ENCODE measurements at places on chromosomes 7 and 10.

GRCh38 chr7:139681812-139682135 lies 96.0 kb downstream of the HIPK2 start:
- no peak for DNase-seq

- DNase-seq: no peak
Measured at GRCh38 chr10:12638781-12639180, 289.4 kb downstream of the CAMK1D start.

DNA sequence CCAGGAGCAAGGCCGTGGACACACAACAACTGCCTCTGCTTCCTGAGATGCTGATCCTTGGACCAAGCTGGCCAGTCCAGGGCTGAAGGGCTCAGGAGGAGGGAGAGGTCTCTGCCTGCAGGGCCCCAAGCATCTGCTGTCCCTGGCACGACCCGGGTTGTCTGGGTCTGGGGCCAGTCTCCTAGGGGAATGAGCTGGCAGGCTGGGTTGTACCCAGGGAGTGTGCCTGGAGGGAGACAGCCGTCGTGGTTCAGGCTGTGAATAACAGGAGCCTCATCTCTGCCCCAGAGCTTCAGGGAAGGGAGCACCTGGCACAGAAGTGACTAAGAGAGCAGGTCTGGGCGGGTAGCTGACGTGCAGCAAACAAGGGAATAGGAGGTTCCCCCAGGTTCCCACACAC lies 17.9 kb upstream of the SERPINE1 start:
- no peak for DNase-seq

GRCh38 chr7:132666071-132666773 lies 90.0 kb upstream of the PLXNA4 start:
- DNase-seq: no peak

DNA sequence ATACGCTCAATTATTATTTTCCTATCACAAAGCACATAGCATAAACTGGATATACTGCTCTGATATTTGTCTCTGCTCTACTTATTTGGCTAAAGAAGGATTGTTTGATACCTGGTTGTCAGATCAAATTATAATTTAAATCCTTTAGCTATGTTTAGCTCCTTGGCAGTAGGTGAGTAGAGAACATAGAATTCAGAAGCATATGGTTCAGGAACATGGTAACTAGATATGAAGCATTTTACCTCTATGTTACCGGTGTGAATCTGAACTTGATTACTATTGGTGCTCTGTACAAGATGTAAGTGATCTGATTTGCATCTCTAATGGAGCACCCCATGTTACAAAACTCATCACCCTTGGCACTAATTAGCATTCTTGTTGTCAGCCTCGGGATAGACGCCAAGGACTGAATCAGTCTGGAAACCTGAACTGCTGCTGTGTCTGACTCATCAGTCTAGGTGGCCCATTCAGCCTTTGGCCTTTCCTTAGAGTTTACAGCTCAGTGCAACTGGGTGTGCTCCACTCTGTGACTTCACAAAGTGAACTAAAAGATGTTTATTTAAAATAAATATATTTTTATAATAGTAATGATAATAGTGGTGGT lies 12.3 kb upstream of the MYPN start:
- peak; percentile 34 for DNase-seq

DNA sequence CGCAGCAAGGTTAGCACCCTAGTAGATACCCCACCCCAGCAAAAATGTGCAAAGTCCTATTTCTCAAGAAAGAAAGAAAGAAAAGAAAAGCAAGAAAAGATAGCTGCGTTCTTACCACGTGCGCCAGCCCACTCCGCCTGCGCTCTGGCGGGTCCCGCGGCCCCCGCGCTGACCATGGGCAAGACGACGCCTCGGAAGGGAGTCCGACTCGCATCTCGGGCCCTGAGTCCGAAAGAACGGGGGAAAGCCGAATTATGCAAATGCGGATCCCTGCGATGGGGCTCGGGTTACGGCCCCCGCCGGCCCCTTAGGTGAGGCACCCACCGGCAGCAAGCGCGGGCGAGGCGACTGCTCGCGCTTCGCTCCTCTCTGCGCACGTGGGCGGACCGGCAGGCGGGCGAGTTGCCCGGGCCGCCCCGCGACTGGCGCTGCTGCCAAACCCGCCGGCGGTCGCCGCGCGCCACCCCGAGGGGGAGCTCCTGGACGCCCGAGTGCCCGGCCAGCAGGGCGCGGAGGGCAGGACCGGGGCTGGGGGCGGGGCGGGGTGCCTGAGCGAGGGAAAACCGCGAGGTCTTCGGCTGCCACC lies 2.4 kb upstream of the EGR2 start:
- peak; percentile 62 for DNase-seq

- DNase-seq: no peak
Measured at GRCh38 chr10:50324046-50324445, 72.7 kb upstream of the ASAH2 start.

DNA sequence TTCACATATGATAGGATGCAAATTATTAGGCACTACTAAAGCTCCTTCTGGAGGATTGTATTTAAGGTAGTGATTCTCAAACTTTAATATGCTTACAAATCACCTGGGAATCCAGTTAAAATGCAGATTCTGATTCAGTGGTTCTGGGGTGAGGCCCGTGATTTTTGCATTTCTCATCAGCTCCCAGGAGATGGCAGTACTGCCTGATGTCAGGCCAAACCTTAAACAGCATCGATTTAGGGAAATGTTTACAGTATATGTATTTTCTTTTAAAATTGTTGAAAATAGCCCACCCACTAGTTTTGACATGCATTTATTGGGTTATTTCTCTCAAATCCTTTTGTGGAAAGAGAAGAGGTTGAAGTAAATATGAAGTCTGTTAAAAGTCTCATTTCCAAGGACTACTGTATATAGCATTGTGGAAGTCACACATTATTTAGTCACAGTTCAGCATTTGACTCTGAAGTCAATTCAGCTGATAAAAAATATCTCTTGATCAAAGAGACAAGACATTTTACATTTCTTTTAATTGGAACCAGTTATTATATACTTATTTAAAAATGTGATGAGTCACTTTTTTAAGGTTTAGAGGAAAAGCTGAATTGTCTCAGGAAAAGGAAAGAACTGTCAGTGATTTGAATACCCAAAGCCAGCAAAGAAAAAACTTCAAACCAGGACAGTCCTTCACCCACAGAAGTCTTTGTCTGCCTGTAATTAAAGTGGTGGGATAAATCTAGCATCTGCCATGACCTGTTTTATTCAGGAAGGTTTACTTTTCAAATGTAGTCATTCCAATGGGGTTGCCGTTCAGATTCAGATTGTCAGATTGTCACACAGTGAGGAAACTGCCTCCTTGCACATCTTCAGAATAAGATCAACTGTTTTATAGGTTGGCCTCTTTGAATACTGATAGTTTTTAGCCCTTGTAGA lies 21.1 kb upstream of the HBP1 start:
- DNase-seq: peak; percentile 42

GRCh38 chr10:21260066-21260465 lies 265.4 kb downstream of the SKIDA1 start:
- DNase-seq: no peak

DNA sequence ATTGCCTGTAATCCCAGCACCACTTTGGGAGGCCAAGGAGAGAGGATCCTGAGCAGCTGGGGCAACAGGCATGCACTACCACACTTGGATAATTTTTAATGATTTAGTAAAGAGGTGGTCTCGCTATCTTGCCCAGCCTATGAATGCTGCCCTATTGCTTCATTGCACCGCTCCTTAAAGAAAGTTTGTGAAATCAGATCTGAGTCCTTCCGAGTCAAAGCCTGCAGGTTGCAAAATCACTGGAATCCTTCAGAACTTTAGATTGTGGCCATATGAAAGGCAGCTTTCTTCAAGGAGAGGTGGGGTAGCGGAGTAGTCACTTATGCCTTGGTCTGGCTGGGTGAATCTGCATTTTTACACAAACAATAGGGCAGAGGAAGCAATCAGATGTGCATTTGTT lies 166.3 kb downstream of the ARHGAP12 start:
- DNase-seq: no peak

- DNase-seq: no peak
Measured at GRCh38 chr10:43667317-43667731, 18.6 kb upstream of the ZNF32 start.

DNA sequence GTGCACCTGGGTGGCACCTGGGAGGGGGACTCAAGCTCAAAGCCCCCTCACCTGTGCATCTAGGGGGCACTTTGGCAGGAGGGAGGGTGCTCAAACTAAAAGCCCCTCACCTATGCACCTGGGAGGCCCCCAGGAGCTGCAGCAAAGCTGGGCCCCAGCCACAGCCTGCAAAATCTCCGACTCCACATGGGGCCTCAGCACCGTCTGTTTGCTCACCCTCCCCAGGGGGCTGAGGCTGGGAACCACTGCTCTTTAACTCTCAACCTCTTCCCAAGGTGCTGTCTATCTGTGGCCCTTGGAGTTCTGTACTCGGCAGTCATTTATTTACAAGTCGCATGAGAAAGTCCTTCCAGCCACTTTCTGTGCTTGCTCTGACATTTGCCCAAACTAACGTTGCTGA lies 458.4 kb downstream of the DNAJB6 start:
- no peak for DNase-seq

- peak; percentile 5 for DNase-seq
Measured at GRCh38 chr10:124010024-124010423, 83.4 kb downstream of the CHST15 start.

GRCh38 chr7:34762764-34763163 lies 104.7 kb downstream of the NPSR1 start:
- DNase-seq: no peak

- DNase-seq: no peak
Measured at GRCh38 chr10:78028438-78029268, 662 bp downstream of the POLR3A start.

- peak; percentile 31 for DNase-seq
Measured at GRCh38 chr7:101743241-101743994, 74.0 kb upstream of the CUX1 start.

GRCh38 chr7:68185631-68186456 lies 1189.2 kb downstream of the TYW1 start:
- no peak for DNase-seq

- DNase-seq: no peak
Measured at GRCh38 chr10:122189185-122189584, 81.9 kb upstream of the BTBD16 start.

GRCh38 chr10:20200758-20201157 lies 384.5 kb downstream of the PLXDC2 start:
- no peak for DNase-seq

GRCh38 chr7:18503126-18503866 lies 7.7 kb downstream of the HDAC9 start:
- no peak for DNase-seq

DNA sequence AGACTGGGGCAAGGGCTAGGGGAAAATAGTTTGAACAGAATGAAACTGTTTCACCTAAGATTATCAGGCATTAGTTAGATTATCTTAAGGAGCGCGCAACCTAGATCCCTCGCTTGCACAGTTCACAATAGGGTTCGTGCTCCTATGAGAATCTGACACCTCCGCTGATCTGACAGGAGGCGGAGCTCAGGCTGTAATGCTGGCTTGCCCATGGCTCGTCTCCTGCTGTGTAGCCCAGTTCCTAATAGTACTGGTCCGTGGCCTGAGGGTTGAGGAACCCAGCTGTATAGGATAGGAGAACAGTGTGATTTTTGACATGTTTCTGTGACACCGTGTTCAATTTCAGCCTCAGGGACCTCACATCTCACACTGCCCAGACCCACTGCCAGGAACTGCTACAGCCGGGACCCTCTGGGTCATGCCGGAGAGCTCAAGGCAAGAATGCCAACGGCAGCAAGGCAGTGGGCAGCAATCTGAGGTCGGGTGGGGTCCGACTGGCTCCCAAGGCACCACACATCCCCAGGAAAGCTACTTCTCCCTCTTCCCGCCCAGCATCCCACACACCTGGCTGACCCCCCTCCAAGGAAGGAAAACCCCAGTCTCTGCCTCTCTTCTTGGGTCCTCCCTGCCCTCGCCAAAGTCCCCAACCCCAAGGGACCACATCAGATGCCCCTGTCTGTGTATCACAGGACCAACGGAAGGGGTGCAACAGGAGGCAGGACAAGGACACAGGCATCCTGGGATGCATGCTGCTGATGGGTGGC lies 31.7 kb downstream of the CAMK2B start:
- peak; percentile 29 for DNase-seq

- no peak for DNase-seq
Measured at GRCh38 chr10:129134371-129134770, 332.7 kb upstream of the MGMT start.

DNA sequence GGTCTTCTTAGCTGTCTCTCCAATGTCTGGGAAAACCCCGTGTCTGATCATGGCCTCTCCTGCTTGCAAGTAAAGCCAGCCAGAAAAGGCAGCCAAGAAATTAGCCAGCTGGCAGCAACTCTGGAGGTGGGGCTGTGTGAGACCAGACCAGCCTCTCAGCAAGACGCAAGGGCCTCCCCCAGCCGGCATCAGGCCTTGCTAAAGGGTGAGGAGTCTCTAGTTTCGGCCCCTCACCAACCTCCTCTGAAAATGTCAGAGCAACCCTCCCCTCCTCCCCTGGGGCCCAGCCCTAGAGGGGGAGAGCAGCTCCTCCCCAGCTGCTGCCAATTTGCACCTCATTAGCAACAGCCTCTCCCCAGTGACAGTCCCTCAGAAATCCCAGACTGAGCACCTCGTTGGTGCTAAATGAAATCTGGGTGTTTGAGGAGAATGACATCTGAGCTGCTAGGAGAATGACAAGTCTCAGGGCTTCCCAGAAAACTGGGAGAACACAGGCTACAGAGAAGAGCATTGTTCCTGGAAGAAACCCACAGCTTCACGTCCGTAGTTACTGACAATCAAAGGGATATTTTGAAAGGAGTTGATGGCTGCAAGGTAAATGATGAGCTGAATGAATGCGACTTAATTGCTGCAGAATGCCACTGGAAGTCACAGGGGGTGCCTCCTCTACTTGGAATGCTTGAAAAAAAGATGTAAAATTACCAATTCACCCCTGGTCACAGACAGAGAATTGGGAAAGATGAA lies 25.9 kb downstream of the DGKI start:
- DNase-seq: no peak

- peak; percentile 32 for DNase-seq
Measured at GRCh38 chr10:8312079-8312478, 257.6 kb downstream of the GATA3 start.

- no peak for DNase-seq
Measured at GRCh38 chr7:105249216-105249615, 139.5 kb downstream of the SRPK2 start.

DNA sequence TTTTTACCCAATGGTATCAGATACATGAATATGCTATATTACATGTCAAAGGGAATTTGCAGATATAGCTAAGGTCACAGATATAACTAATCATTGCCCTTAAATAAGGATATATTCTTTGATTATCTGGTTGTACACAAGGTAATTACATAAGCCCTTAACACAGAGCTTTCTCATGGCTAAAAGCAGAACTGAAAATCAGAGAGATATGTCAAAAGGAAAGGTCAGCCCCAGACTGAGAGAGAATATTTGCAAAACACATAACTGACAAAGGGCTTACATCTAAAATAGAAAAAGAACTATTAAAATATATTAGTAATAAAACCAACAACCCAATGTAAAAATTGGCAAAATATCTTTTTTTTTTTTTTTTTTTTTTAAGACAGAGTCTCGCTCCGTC lies 1029.5 kb upstream of the LRRN3 start:
- no peak for DNase-seq

DNA sequence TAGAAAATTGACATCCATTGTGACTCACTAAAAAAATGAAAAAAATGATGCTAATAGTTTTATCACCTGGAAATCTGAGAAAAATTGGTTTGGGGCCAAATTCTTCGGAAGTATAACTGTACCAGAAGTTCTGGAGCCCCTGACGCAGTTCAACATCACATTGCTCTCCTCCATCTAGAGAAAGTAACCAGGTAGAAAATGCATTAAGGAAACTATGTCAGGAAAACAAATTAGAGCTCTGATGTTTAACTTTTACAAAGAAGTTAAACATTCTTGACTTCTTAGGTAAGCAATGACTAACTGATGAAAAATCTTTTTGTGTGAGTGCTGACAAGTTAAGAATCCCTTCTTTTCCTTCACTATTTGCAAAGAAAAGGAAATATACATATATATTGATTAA lies 61.1 kb upstream of the TMEM196 start:
- no peak for DNase-seq
